ENCODE measurements at places on chromosomes 7 and 10.

DNA sequence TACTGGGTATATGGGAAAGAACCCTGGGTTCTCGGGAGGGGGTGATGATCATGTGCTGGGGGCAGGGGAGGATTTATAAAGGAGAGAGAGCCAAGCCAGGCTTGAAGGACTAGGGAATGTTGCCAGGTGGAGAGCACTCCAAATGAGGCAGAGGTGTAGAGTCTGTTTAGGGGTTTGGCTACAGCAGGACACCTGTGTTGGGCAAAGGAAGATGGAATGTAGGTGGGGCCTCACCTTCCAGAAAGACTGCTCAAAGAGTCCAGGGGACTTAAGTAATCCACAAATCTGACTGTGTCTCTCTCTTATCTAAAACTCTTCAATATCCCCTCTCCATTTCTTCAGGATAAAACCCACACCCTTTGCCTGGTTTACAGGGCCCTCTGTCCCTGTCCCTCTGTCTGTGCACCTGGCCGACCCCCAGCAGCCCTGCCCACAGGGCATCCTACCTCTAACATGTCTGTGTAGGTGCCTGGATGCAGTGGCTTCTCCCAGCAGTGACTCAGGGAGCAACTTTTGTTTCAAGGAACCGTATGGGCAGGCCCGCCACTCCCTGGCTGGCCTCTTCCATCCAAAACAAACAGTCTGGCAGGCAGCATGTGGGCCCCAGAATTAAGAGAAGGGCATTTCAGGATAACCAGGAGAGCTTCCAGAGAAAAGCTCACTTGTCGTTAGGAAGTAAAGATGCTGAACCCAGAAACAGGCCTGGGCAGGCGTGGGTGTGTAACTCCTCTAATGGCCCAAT lies 10.6 kb upstream of the PLEKHA1 start:
- H3K27me3 ChIP-seq: peaks cover 18% of the 10 kb centered on the region
- DNase-seq: no peak
- no peak overlapping the region for H3K27ac ChIP-seq
- H3K36me3 ChIP-seq: no peaks in the 10 kb centered on the region
- no peak overlapping the region for H3K4me3 ChIP-seq
- no peaks in the 10 kb centered on the region for H3K4me1 ChIP-seq

GRCh38 chr7:139455789-139456188 lies 27.7 kb downstream of the KLRG2 start:
- H3K4me1 ChIP-seq: no peaks in the 10 kb centered on the region
- DNase-seq: no peak
- no peak overlapping the region for H3K4me3 ChIP-seq
- H3K36me3 ChIP-seq: no peaks in the 10 kb centered on the region

DNA sequence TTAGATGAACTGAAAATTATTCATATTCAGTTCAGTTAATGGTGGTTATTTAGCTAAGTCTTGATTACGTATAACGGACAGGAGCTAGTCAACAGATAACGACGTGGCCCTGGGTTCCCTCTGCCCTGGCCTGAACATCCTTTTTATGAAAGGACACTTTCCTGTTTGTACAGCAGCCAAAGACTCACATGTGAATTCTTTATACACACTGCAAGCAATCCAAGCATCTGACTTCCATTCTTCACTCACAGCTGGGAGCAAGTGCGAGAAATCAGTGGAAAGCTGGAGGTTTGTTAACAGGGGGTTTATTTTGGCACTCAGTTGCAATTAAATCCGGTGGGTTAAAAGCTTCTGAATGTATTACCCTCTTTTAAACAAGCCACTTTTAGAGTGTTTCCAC lies 148.1 kb upstream of the GDF10 start:
- no peaks in the 10 kb centered on the region for H3K36me3 ChIP-seq
- H3K27ac ChIP-seq: no peak overlapping the region
- no peak for DNase-seq
- H3K27me3 ChIP-seq: peaks cover 8% of the 10 kb centered on the region
- H3K4me3 ChIP-seq: no peak overlapping the region

DNA sequence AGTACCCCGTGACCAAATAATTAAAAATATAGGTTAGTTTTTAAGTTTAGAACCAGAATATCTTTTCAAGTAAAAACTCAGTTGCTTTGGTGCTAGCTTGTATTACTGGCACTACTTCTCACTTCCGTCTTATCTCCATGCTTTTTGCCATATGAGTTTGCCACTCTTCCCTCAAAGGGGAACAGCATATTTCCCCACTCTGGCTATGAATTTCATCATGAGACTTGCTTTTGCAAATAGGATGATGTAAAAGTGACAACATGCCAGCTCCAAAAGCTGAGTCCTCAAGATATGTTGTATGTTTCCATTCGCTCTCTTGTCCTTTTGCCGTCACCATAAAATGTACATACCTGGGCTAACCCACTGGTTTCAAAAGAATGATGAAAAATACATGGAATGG lies 178.1 kb upstream of the SEMA3A start:
- H3K27me3 ChIP-seq: no peaks in the 10 kb centered on the region
- no peaks in the 10 kb centered on the region for H3K4me1 ChIP-seq
- no peak for DNase-seq
- H3K27ac ChIP-seq: no peak overlapping the region
- H3K36me3 ChIP-seq: no peaks in the 10 kb centered on the region
- no peak overlapping the region for H3K4me3 ChIP-seq

- H3K4me3 ChIP-seq: no peak overlapping the region
- H3K27ac ChIP-seq: no peak overlapping the region
- DNase-seq: no peak
- peaks cover 14% of the 10 kb centered on the region for H3K4me1 ChIP-seq
- H3K27me3 ChIP-seq: no peaks in the 10 kb centered on the region
- H3K36me3 ChIP-seq: peaks cover 2% of the 10 kb centered on the region
Measured at GRCh38 chr7:107690611-107691010, 30.0 kb downstream of the SLC26A4 start.

GRCh38 chr10:8337332-8337651 lies 282.8 kb downstream of the GATA3 start:
- peaks cover 21% of the 10 kb centered on the region for H3K4me1 ChIP-seq
- H3K4me3 ChIP-seq: no peak overlapping the region
- H3K27me3 ChIP-seq: peaks cover 9% of the 10 kb centered on the region
- H3K27ac ChIP-seq: peak overlapping the region; percentile 16
- DNase-seq: no peak
- H3K36me3 ChIP-seq: peaks cover 7% of the 10 kb centered on the region

DNA sequence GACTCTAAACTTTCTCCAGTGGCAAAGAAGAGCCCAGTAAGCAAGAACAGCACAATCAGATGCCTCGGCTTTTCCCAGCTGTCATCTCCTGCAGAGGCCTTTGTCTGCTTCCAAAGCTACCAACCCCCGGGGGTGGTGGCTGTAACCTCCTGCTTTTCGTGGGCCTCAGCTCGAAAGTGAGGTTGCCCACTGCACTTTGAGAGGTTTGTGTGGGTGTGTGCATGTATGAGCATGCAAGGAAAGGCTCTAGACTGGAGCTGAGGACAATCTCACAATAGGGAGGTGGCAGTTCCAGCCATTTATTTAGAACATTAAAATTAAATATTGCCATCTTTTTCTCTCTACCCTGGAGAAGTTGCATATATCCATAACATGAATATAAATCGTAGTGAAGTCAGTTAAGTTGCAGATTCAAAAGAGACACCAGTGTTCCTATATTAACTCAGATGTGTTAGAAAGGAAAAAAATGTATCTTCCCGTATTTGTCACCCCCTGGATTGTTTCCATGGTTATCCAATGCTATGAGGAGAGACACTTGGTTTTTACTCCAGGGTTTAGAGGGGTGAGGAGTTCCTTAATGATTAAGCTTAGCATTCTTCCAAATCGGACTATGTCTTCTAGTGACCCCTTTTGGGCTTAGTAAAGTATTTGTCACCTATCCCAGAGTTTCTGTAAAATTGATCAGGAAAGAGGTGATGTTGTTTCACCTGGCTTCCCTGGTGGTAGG lies 781.1 kb downstream of the INHBA start:
- H3K36me3 ChIP-seq: no peaks in the 10 kb centered on the region
- no peak for DNase-seq
- H3K4me1 ChIP-seq: no peaks in the 10 kb centered on the region
- no peak overlapping the region for H3K4me3 ChIP-seq

DNA sequence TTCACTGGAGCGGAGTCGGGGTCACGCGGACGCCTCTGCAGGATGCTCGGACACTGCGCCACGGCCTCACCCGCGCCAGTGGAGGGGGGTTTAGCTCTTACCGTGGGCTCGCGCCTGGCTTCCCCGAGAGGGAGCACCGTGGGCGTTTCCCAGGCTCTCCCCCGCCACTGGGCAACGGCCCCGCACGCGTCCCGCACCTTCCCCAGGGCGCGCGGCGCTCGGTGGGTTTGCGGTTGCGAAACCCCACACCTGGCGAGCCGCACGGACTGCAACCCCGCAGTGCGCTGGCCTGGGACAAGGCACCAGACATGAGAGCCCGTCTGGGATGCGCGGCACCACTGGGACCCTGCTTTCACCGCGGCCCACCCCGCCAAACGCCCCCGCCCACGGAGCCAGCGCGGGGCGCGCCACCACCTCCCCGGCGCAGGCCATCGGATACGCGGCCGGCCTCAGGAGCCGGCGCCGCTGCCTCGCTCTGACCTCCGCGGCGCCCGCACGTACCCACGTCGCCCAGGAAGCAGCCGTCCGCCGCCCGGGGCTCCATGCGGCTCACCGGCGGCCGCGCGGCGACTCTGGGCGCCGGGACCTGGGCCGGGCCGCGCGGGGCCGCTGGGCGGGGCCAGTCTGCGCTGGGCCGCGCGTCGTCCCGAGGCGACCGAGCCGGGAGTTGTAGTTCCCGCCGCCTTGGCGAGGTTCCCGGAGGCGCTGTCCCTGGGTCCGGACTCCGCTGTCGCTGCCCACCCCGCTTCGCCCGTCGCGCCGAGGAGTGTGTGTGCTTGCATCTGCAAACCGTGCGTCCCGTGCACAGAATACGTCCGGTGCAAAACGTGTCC lies at the start of gene ASB13:
ASB13 (minus strand) TSS at position 588 of the 833 bp plus-strand sequence; CDS start at position 544, 44 bp downstream.
- H3K4me1 ChIP-seq: peaks cover 10% of the 10 kb centered on the region
- H3K36me3 ChIP-seq: no peaks in the 10 kb centered on the region
- peak within 1 kb of the TSS; percentile 82 for H3K27ac ChIP-seq
- peak within 1 kb of the TSS; percentile 88 for H3K4me3 ChIP-seq

- H3K27me3 ChIP-seq: no peaks in the 10 kb centered on the region
- H3K4me1 ChIP-seq: peaks cover 8% of the 10 kb centered on the region
- no peak overlapping the region for H3K4me3 ChIP-seq
Measured at GRCh38 chr7:37016064-37016878, 292.0 kb upstream of the AOAH start.

All from activated CD4-positive, alpha-beta T cell treated with anti-CD3 and anti-CD28 coated beads, Interleukin-2, amount 10 ng/mL, durations not matched to agents 24 days and 14 days (primary cell).